ENCODE measurements at places on chromosomes 4 and X. TPM values are rescaled to one million over a fixed set of nuclear protein-coding genes. Genes with fewer than 3 reads are reported as not detected.
A peak's percentile ranks its signal among the peaks of the same experiment; 100 is the strongest.

SLC6A14 gene
- total RNA-seq: 0.51 TPM

ADGRL3 gene
- total RNA-seq: 5.6 TPM

HSFX1 gene
- total RNA-seq: 3.4 TPM

KIF4A gene
- total RNA-seq: 18.0 TPM

MMRN1 gene
- 1.7 TPM for total RNA-seq

RXFP1 gene
- not detected for total RNA-seq

TMPRSS11E gene
- total RNA-seq: 0.12 TPM

PF4V1 gene
- not detected for total RNA-seq

SHISA3 gene
- total RNA-seq: 0.40 TPM

RNF212 gene
- 11.2 TPM for total RNA-seq

JADE3 gene
- total RNA-seq: 22.5 TPM

GRCh38 chr4:110310795-110311194 is 112.4 kb upstream of the ELOVL6 start:
- H3K4me3 ChIP-seq: no peak overlapping the region
- H3K36me3 ChIP-seq: no peaks in the 10 kb centered on the region
- no peak overlapping the region for H3K27ac ChIP-seq
- no peak for DNase-seq

- no peak overlapping the region for H3K27ac ChIP-seq
- H3K36me3 ChIP-seq: no peaks in the 10 kb centered on the region
- H3K4me1 ChIP-seq: peaks cover 12% of the 10 kb centered on the region
- H3K4me3 ChIP-seq: no peak overlapping the region
Observed at GRCh38 chr4:182859730-182860129, 57.5 kb downstream of the DCTD start.

GRCh38 chr4:168197926-168198325 is 105.6 kb downstream of the ANXA10 start:
- H3K4me3 ChIP-seq: no peak overlapping the region
- H3K36me3 ChIP-seq: no peaks in the 10 kb centered on the region
- no peaks in the 10 kb centered on the region for H3K4me1 ChIP-seq
- no peak overlapping the region for H3K27ac ChIP-seq

GRCh38 chrX:120653000-120653399 is 23.1 kb upstream of the C1GALT1C1 start:
- H3K4me3 ChIP-seq: no peak overlapping the region
- no peaks in the 10 kb centered on the region for H3K4me1 ChIP-seq
- no peak overlapping the region for H3K27ac ChIP-seq
- no peaks in the 10 kb centered on the region for H3K36me3 ChIP-seq

- H3K27me3 ChIP-seq: no peaks in the 10 kb centered on the region
- peaks cover 9% of the 10 kb centered on the region for H3K4me1 ChIP-seq
- peaks cover 2% of the 10 kb centered on the region for H3K36me3 ChIP-seq
- no peak for DNase-seq
Observed at GRCh38 chrX:154382483-154383069, 3.5 kb downstream of the EMD start.

DNA sequence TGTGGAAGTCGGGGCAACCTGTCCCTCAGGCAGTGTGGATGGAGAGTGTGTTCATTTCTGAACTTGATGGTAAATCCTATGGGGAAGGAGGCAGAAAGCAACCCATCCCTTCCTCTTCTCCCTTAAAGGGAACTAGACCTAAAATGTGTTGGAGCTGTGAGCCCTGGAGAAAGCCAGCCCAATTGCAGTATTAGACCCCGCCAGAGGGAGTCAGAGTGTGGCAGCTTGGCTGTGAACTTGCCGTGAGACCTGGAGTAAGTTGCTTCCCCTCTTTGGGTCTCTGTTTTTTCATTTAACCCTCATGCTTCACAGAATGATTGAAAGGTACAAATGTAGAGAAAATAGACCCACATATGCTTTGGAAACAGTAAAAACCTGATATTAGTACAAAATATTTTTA is 108.7 kb upstream of the PAK3 start:
- no peaks in the 10 kb centered on the region for H3K36me3 ChIP-seq
- no peaks in the 10 kb centered on the region for H3K27me3 ChIP-seq
- DNase-seq: no peak
- H3K4me1 ChIP-seq: peaks cover 8% of the 10 kb centered on the region
- no peak overlapping the region for H3K4me3 ChIP-seq

GRCh38 chrX:15350329-15350996 is 15.1 kb upstream of the PIGA start:
- H3K4me1 ChIP-seq: no peaks in the 10 kb centered on the region
- peaks cover 14% of the 10 kb centered on the region for H3K27me3 ChIP-seq
- H3K36me3 ChIP-seq: no peaks in the 10 kb centered on the region
- H3K4me3 ChIP-seq: no peak overlapping the region
- no peak overlapping the region for H3K27ac ChIP-seq

GRCh38 chr4:7867701-7868435 is 71.8 kb downstream of the AFAP1 start:
- H3K4me1 ChIP-seq: peaks cover 7% of the 10 kb centered on the region
- no peak overlapping the region for H3K4me3 ChIP-seq
- H3K36me3 ChIP-seq: peaks cover 34% of the 10 kb centered on the region
- H3K27ac ChIP-seq: no peak overlapping the region
- no peak for DNase-seq
- H3K27me3 ChIP-seq: no peaks in the 10 kb centered on the region

DNA sequence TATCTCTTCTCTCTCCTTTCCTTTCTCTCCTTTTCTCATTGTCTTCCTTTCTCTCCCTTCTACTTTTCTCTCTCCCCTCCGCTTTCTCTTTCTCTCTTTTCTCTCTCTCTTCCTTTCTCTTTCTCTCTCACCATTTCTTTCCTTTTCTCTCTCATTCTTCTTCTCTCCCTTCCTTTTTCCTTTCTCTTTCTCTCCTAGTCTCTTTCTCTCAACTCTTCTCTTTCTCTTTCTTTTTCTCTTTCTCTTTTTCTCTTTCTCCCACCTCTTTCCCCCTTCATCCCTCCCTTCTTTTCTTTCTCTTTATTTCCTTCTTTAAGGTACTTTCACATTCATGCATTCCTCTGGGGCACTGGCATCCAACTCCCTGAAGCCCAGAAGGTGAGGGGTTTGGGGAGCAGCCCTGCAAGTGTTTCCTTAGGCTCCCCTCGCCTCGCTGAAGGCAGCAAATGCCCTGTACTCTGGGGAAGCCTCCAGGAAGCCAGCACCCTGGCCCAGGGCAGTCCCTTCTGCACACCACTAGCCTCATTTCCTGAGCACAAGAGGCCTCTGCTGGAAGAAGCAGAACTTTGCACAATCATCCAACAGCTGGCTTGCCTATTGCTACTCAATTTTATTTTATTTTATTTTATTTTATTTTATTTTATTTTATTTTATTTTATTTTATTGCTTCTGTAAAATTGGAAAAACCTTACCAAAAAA is 124.2 kb downstream of the NFKB1 start:
- no peak overlapping the region for H3K4me3 ChIP-seq
- H3K27me3 ChIP-seq: no peaks in the 10 kb centered on the region
- DNase-seq: no peak
- peak overlapping the region; percentile 26 for H3K27ac ChIP-seq
- peaks cover 28% of the 10 kb centered on the region for H3K4me1 ChIP-seq
- H3K36me3 ChIP-seq: no peaks in the 10 kb centered on the region

GRCh38 chr4:129344058-129344457 is 248.1 kb downstream of the C4orf33 start:
- H3K36me3 ChIP-seq: no peaks in the 10 kb centered on the region
- no peak overlapping the region for H3K27ac ChIP-seq
- DNase-seq: no peak
- H3K4me3 ChIP-seq: no peak overlapping the region
- no peaks in the 10 kb centered on the region for H3K4me1 ChIP-seq

DNA sequence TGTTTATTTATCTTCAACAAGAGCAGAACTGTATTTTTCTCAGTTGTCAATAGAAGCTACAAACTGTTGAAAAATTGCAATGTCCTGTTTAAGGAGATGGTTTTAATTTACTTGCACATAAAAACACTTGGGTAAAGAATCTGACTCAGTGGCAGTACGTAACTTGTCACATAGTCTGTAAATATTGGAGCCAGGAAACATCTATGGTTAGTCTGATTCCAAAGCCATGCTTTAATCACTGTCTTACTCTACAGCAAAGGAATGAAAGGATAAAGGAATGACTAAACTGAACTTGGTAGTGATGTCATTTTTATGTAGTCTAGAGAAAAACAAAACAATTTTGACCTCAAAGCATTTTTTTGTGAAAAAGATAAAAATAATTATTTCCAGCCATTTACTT is 537.2 kb downstream of the STIM2 start:
- H3K4me1 ChIP-seq: no peaks in the 10 kb centered on the region
- no peaks in the 10 kb centered on the region for H3K36me3 ChIP-seq
- no peaks in the 10 kb centered on the region for H3K27me3 ChIP-seq
- no peak for DNase-seq

- no peaks in the 10 kb centered on the region for H3K27me3 ChIP-seq
- H3K4me1 ChIP-seq: no peaks in the 10 kb centered on the region
- H3K36me3 ChIP-seq: no peaks in the 10 kb centered on the region
- no peak overlapping the region for H3K4me3 ChIP-seq
- no peak for DNase-seq
Observed at GRCh38 chr4:110306303-110306702, 107.9 kb upstream of the ELOVL6 start.

DNA sequence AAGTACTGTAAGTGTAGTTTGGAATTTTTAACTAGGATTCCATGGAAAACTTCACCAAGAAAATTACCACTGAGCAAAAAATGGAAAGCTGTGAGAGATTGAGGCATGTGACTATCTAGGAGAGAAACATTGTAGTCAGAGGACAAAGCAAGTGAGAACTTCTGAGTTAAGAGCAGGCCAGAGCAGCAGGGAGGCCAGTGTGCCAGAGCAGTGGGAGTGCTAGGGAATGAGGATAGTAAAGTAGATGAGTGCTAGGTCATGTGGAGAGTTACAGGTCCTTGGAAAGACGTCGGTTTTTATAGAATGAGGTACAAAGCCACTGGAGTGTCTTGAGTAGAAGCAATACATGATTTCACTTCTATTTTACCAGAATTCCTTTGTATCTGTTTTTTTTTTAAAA is 52.7 kb upstream of the FAT4 start:
- no peak overlapping the region for H3K27ac ChIP-seq
- no peaks in the 10 kb centered on the region for H3K4me1 ChIP-seq
- H3K4me3 ChIP-seq: no peak overlapping the region
- DNase-seq: no peak
- no peaks in the 10 kb centered on the region for H3K36me3 ChIP-seq

- DNase-seq: no peak
- H3K27me3 ChIP-seq: no peaks in the 10 kb centered on the region
- peaks cover 26% of the 10 kb centered on the region for H3K36me3 ChIP-seq
- peaks cover 2% of the 10 kb centered on the region for H3K4me1 ChIP-seq
- H3K4me3 ChIP-seq: no peak overlapping the region
- H3K27ac ChIP-seq: no peak overlapping the region
Observed at GRCh38 chr4:84778041-84778440, 188.4 kb downstream of the WDFY3 start.

GRCh38 chr4:157895205-157895604 is 277.6 kb downstream of the GASK1B start:
- H3K27ac ChIP-seq: no peak overlapping the region
- H3K36me3 ChIP-seq: no peaks in the 10 kb centered on the region
- H3K4me1 ChIP-seq: no peaks in the 10 kb centered on the region
- no peak for DNase-seq

GRCh38 chr4:82429728-82430192 is 502 bp downstream of the HNRNPDL start:
- DNase-seq: no peak
- H3K27ac ChIP-seq: peak overlapping the region; percentile 100
- peaks cover 31% of the 10 kb centered on the region for H3K4me1 ChIP-seq
- peak overlapping the region; percentile 100 for H3K4me3 ChIP-seq
- H3K36me3 ChIP-seq: peaks cover 45% of the 10 kb centered on the region
- H3K27me3 ChIP-seq: no peaks in the 10 kb centered on the region

GRCh38 chrX:119762718-119763117 is 4.3 kb downstream of the SOWAHD start:
- peaks cover 16% of the 10 kb centered on the region for H3K27me3 ChIP-seq
- no peak overlapping the region for H3K4me3 ChIP-seq
- H3K27ac ChIP-seq: no peak overlapping the region

DNA sequence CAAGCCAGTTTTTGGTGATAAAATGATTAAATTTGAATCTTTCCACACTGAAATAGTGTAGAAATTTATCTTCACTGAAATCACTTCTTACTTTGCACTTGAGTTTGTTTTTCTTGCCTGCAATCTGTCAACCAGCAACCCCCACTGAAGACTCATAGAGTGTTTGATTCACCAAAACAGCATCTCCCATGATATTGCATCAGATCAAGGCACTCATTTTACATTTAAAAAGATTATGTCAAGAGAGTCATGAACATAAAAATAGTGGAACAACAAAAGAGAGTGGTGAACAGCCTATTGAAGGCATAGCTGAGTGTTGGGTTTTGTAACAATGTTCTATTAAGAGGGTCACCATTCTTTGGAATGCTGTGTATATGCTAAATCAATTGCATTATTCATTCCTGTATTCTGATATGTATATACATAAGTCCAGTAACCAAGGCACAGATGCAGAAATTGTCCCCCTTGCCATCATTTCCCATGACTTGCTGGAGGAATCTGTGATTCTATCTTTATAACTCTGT is 1934.9 kb downstream of the ARAP2 start:
- no peak overlapping the region for H3K27ac ChIP-seq
- H3K4me1 ChIP-seq: no peaks in the 10 kb centered on the region
- no peak for DNase-seq

DNA sequence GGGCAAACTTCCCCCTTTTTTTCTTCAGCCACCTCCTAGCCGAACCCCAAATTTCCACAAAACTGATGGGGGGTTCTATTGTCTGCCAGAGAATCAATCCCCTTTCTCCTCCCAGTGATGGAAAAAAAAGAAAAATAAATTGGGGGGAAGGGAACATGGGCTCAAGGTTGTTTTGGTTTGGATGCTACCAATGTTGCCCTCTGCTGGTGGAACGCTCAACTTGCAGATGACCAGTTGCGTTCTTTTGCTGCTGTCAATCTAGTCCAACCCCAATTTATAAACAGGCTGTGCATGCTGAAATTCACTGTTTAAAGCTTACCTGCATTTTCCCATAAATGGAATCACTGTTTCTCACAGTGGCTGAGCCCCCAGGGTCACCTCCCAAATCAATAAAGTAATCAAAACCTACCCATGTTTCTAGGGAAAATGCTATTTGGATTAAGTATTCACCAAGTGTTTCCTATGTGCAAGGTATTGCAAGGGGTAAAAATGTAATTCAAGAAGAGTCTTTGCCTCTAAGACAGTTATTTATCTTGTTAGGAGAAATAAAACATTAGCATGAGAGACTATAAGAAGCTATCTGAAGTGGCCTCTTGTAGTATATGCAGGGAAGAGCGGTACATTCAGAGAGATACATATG is 116.7 kb upstream of the TMEM164 start:
- peak; percentile 45 for DNase-seq
- peaks cover 3% of the 10 kb centered on the region for H3K27me3 ChIP-seq
- H3K36me3 ChIP-seq: no peaks in the 10 kb centered on the region
- H3K4me3 ChIP-seq: no peak overlapping the region
- H3K4me1 ChIP-seq: peaks cover 11% of the 10 kb centered on the region
- peak overlapping the region; percentile 0 for H3K27ac ChIP-seq
